ENCODE measurements at places on chromosomes 7 and 10.

DNA sequence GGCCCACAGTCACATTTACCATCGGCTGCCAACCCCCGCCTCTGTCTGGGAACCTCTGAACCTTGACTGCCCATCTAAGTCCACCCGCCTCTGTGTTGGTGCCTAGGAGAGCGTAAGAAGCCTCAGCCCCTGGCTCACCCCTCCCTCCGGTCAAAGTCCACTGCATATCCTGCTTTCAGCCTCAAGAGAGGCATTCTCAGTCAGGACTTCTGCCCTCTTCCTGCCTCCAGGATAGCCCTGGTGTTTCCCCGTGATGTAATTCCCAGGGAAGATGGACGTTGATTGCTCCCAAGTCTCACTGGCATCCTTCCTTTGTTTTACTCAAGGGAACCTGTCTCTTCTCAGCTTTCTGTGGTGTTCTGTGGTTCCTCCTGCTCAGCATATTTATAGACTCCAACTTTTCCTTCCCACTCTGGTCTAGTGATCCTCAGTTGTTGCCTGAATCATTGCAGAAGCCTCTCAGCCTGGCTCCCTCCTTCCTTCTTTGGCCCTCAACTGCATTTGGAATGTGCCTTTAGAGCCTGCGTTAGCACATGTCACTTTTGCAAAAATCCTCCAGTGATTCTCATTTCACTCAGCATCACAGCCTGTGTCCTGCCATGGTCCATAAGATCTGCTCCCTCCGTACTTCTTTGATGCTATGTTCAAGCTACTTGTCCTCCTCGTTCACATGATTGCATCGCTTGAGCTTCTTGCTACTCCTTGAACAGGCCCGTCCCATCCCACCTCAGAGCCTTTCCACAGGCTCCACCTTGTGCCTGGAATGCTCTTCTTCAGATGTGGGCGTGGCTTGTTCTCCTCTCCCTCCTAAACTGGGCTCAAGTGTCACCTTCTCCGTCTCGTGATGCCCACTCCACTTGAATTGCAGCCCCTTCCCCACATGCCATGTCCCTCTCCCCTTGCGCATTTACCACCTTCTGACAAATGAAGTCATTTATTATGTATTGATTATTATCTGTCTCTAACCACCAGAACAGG is 124.2 kb downstream of the PLPP4 start:
- DNase-seq: no peak

DNA sequence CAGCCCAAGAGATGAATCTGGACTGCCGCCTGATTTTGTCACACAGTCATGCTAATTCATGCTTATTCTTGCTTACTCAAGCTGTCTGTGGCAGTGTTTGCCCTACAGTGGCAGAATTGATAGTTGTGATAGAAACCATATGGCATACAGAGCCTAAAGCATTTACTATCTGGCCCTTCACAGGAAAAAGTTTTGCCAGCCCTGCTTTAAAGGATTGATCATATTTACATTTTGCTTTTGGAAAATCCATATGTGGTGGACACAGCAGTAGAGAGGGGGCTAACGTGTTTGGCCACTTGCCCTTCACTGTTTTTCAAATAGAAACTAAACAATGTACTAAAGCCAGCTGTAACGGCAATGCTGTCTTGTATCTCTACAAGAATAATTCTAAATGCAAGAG is 974.0 kb upstream of the GHITM start:
- no peak for DNase-seq

DNA sequence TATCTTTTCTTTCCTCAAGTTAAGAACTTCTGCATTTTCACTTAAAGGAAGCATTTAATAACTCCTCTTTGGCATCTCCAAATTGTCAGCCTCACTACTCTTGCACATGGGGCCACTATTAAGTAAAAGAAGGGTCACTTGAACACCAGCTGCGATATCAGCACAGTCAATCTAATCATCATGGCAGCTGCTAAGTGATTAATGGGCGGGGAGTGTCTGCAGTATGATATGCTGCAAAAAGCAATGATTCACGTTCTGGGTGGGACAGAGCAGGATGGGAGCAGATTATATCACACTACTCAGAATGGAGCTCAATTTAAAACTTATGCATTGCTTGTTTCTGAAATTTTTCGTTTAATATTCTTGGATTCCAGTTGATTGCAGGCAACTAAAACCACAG is 447.4 kb upstream of the PFKP start:
- DNase-seq: no peak

GRCh38 chr7:138116892-138117291 is 40.6 kb downstream of the AKR1D1 start:
- DNase-seq: no peak

GRCh38 chr7:121624958-121625357 is 228.8 kb upstream of the FAM3C start:
- DNase-seq: no peak

- DNase-seq: no peak
Observed at GRCh38 chr10:101162677-101163076, 31.6 kb downstream of the TLX1 start.
